ENCODE measurements at places on chromosomes 2 and 18. TPM values are rescaled to one million over a fixed set of nuclear protein-coding genes. Genes with fewer than 3 reads are reported as not detected.

Gene CXCR1
- total RNA-seq: not detected

Gene SLC4A5
- 7.2 TPM for total RNA-seq

Gene OSBPL1A
- total RNA-seq: 40.4 TPM

Gene CREG2
- total RNA-seq: 1.8 TPM

Gene STARD6
- total RNA-seq: not detected

Gene UGT1A8
- total RNA-seq: 4.4 TPM

Gene BCL2L11
- 18.3 TPM for total RNA-seq

Gene CD28
- total RNA-seq: 0.21 TPM

- DNase-seq: no peak
Measured at GRCh38 chr2:46116150-46116549, 181.1 kb upstream of the EPAS1 start.

DNA sequence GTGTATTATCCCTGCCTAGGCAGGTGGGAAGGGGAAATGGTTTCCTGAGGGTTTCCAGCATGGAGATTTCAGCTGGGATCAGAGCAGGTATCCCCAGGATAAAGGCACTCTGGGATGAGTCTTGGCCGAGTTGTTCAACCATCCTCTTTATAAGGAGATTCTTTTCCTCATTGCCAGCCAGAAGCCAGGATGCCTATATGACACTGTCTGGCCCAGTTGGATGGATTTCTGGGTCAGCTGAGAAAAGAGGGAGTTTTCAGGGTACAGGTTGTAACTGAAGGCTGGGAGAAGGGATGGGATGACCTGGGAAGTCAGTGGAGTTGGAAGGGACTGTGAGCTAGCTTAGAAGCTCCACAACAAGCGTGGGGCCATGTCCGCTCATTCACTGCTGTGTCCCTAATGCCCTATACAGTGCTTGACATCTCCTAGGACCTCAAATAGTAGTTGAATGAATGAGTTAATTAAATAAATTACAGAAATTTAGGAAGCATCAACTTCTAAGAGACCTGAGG is 8.3 kb downstream of the RHOB start:
- peak; percentile 29 for DNase-seq

DNA sequence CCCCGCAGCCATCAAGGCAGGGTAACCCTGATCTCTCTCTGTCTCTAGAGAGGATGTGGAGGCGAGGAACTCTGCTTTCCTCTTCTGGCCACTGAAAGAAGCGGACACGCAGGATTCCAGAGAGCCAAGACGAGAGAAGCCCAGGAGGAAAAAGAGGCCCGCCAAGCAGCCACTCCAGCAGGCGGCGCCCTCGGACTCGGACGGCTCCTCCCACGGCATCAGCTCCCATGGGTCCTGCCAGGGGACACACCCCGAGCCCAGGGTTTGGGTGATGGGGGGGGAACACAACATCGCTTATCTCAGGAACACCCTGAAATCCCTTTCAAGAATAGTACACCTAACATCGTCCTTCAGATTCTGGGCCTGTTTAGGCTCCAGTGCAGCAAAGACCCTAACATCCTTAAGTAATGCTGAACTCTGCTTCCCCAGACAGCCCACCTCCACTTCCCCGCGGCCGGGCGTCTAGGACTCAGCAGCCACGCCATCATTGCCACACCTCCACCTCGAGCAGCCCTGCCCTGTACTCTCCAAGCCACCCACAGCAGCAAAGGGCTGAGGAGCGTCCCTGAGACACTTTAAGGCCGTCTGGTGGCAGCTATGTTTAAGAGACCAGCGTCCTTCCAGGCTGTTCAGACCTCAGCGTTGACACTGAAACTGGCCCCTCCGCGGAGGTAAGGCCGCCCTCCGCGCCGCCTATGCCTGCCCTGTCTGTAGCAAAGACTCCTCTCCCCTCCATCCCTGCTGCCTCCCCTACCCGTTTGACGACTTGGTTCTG is 34.3 kb upstream of the CNGA3 start:
- DNase-seq: no peak

DNA sequence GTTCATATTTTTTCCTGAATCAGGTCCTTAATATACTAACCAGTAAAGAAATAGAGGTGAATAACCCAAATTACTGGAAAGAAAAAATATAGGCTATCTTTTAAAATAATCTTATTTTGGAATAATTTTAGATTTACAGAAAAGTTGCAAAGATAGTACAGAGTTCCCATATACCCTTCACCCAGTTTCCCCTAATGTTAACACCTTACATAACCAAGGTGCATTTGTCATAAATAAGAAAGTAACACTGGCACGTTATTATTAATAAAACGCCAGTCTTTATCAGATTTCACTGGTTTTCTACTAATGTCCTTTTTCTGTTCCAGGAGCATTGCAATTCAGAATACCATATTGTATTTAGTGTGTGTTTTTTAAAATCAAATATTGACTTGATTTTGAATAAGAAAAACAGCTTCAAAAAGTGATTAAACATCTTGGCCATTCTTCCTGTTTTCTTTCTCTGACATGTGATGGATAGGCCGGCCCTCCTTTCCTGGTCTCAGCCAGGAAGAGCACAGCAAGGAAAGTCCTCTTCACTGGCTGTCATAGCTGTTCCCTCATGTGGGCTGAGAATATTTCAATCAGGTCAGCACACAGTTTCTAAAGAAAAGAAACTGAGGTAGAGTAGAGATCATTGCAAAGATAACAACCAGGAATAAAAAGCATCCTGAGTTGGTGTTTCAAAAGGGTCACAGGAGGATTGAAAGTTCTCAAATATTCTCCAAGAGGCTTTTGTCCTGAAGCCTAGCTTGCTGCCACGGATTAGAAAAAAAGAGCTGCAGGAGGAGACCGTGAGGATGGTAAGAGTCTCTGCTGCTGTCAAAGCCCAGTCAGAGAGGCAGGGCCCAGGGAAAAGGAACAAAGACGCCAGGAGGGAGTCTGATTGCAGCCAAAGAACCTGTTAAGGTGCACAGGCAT is 79.3 kb upstream of the ARL5A start:
- no peak for DNase-seq

GRCh38 chr2:226057914-226058313 is 658.4 kb downstream of the NYAP2 start:
- DNase-seq: no peak

DNA sequence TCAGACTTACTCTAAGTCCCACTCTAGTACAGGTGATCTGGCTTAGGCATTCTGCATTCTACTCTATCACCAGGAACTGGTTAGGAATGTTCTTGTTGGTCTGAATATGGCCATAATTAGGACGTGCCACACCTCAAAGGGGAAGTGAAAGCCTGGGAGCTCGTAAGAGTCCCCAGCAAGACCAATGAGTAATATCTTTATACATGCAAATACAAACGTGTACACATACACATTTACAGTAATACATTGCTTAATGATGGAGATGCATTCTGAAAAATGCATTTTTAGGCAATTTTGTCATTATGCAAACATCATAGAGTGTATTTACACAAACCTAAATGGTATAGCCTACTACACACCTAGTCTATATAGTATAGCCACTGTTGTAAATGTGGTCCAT is 19.5 kb upstream of the ERCC3 start:
- no peak for DNase-seq

DNA sequence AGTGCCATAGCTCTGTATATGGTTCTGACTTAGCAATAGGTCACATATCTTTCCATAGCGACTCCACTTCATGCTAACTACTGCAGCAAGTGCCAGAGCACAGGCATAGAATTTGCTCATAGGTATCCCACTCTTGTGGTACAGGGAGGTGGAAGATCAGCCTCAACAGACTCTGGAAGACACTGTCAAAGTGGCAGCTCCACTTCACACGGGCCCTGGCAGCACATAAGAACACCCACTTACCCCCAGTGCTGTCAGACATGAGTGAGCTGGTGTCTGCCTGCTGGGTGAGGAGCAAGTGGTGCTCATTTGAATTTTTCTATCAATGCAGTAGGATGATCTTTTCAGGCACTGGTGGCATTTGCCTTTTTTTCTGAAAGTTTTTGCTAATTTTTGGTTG is 48.6 kb downstream of the BCL2L11 start:
- DNase-seq: peak; percentile 29

GRCh38 chr2:185782223-185782769 is 43.7 kb downstream of the FSIP2 start:
- no peak for DNase-seq

GRCh38 chr2:123723706-123724105 is 301.4 kb upstream of the CNTNAP5 start:
- DNase-seq: no peak

- DNase-seq: no peak
Measured at GRCh38 chr2:18900691-18901141, 311.3 kb upstream of the NT5C1B start.

GRCh38 chr2:46306988-46307655 is 9.9 kb downstream of the EPAS1 start:
- DNase-seq: no peak

DNA sequence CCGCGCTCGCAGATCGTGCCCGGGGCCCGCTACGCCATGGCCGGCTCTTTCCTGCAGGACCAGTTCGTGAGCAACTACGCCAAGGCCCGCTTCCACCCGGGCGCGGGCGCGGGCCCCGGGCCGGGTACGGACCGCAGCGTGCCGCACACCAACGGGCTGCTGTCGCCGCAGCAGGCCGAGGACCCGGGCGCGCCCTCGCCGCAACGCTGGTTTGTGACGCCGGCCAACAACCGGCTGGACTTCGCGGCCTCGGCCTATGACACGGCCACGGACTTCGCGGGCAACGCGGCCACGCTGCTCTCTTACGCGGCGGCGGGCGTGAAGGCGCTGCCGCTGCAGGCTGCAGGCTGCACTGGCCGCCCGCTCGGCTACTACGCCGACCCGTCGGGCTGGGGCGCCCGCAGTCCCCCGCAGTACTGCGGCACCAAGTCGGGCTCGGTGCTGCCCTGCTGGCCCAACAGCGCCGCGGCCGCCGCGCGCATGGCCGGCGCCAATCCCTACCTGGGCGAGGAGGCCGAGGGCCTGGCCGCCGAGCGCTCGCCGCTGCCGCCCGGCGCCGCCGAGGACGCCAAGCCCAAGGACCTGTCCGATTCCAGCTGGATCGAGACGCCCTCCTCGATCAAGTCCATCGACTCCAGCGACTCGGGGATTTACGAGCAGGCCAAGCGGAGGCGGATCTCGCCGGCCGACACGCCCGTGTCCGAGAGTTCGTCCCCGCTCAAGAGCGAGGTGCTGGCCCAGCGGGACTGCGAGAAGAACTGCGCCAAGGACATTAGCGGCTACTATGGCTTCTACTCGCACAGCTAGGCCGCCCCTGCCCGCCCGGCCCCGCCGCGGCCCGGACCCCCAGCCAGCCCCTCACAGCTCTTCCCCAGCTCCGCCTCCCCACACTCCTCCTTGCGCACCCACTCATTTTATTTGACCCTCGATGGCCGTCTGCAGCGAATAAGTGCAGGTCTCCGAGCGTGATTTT is 7.6 kb downstream of the TBR1 start:
- DNase-seq: no peak

- DNase-seq: no peak
Measured at GRCh38 chr2:246489-247144, 17.2 kb downstream of the SH3YL1 start.

DNA sequence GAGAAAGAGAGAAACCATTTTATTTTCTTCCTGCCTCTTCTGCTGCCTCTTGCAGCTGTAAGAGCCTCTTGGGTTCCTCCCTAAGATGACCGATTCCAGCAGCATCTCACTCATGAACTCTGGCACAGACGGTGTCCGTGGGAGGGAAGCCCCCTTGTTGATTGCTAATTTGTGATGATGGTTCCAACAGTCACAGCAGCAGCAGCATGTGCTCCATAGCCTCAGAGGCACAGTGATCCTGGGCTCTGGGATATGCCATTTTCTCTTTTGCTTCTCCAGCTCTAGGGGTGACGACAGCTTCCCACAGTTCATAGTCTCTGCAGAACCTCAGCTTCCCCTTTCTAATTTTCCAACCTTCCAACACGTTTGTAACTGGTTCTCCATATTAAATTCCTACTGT is 324.2 kb upstream of the HS6ST1 start:
- DNase-seq: peak; percentile 23

GRCh38 chr2:172693037-172693436 is 42.6 kb upstream of the RAPGEF4 start:
- DNase-seq: no peak

- no peak for DNase-seq
Measured at GRCh38 chr2:216736326-216736725, 41.0 kb upstream of the IGFBP5 start.

GRCh38 chr2:104286841-104287240 is 567.1 kb upstream of the POU3F3 start:
- no peak for DNase-seq

DNA sequence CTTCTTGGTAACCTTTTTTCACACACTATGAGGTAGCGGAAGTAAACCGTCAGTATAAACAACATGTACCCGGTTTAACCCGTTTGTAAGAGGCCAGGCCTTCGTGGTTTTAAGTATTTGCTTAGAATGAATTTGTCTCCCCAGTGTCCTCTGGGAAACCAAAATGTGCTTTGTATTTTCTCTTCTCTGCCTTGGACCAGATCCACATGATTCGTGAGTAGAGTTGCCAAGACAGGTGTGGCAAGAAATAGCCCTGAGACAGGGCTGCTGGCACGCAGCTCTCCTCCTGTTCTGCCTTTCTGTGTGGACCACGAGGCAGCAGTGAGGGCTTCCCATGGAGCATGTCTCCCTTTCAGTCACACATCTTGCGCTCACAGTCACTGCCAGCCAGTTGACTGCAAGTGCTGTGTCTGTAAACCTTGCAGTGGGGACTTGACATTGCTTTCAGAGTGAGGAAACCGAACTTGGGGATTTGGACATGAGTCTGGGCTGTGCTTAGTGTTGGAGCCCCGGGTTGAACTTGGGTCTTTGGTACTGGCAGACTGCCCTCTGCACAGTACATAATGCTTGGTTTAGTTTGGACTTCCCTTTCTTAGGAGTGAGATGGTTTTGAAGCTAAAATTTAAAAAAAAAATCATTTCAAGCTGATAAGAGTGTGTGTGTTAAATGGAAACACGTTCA is 19.1 kb downstream of the BCL2L11 start:
- DNase-seq: no peak

DNA sequence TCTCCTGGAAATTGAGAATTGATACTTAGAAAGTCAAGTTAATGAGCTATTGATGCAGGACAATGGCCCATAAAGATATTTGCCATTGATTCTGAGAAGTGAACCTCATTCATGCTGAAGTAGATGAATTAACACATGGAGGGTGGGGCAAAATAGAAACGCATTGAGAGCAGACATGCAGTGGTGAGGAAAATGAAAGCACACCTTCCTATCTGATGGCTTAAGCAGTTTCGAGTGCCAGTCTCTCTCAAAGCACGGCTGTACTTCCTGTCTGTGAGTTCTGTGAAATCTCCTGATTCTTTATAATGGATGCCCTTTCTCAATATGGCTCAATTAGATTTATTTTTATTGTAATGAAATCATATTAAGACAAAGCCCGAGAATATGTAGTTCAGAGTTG is 247.0 kb downstream of the TMX3 start:
- no peak for DNase-seq

DNA sequence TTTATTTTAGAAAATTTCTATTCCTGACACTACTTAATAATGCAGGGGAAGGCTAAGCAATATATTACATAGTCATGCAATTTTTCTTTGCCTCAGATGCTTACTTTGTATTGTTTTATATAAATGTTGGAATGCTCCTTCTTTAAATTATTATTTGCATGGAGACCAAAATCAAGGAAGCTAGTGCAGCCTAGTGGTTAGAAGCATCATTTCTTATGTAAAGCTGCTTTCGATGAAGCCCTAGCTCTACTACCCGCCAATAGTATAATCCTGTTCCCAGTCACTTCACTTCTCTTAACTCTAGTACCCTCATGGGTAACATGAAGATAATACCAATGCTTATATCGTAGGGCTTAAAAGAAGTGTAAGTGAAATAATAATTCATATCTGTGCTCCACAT is 198.9 kb downstream of the LRATD1 start:
- DNase-seq: no peak

- DNase-seq: no peak
Measured at GRCh38 chr2:241191081-241191480, 2.6 kb downstream of the ANO7 start.
